ENCODE measurements at places on chromosomes 11 and 22.

- DNase-seq = no peak
These were observed 24.6 kb downstream of the ELF5 start for GRCh38 chr11:34488855-34489557.

DNA sequence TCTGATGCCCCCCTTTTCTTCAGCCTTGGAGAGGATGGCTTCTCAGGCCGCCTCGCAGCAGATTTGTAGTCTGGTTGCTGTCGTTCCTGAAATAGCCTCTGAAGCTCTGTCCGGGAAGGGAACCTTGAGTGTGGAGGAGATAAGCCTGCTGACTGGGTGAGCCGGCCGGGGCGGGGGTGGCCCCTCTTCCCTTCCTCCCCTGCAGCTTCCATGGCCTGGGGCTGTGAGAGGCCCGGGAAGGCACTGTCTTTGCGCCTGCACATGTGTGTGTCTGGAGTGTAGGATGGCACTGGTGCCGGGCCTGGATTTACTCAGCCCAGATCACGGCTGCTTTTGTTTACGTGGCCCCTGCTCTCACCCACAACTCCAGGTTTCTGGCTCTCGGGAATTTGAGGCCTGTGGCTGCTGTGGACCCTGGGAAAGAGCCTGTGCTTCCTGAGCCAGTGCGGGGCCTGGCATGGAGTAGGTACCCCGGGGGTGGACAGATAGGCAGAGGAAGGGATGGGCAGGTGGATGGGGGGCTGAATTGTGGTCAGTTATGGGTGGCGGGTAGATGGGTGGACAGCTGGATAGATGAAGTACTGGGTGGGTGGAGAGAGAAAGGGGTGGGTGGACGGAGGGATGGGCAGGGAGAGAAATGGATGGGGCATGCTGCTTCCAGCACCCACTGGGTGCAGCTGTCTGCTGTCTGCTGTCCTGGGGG is 16.6 kb downstream of the KCNQ1 start:
- no peak for DNase-seq

- DNase-seq = no peak
These were observed 1076.7 kb downstream of the BRD1 start for GRCh38 chr22:48750826-48751440.

GRCh38 chr11:6388748-6389147 is 1.5 kb upstream of the SMPD1 start:
- DNase-seq = no peak

DNA sequence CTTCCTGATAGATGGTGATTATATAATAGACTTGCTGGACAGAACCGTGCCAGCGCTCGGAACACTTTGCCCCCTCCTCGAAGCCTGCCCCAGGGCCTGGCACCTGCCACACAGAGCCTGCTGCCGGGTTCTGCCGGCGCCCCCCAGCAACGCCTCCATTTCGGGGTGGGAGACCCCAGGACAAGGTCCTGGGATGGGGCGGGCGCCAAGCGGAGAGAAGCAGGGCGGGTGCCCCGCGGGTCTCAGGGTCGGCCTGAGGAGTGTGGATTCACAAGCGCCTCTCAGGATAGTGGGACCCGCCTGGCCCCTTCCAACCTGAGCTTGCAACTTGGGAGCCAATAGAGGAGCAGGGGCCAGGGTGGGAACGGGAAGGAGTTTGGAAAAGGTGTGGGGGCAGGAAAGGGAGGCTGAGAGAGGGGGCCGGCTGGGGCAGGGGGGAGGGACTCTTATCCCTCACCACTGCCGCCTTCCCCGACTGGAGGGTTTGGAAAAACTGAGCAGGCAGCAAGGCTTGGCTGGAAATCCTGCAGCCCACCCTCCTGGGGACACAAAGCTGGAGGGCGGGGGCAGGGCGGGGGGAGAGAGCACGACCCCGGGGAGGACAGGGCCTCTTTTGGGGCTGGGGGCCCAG is 3.3 kb upstream of the BCL9L start:
- DNase-seq = no peak

DNA sequence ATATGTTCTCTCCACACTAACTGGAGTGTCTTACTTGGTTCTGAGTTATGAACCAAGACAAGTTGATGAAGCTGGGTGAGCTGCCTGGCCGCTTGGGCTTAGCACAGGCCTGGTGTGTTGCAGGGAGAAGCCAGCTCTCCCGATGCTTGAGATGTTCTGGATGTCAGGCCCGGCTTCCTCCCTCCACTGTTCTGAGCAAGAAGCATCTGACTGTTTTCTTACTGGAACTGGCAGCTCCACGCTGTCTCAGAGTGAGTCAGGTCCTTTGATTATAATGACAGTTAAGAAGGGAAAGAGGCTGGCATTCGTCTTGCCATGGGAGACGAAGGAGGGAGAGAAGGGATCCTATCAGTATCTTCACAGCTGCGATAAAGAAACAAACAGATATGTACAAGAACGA is 46.5 kb upstream of the CRTAM start:
- DNase-seq = no peak

DNA sequence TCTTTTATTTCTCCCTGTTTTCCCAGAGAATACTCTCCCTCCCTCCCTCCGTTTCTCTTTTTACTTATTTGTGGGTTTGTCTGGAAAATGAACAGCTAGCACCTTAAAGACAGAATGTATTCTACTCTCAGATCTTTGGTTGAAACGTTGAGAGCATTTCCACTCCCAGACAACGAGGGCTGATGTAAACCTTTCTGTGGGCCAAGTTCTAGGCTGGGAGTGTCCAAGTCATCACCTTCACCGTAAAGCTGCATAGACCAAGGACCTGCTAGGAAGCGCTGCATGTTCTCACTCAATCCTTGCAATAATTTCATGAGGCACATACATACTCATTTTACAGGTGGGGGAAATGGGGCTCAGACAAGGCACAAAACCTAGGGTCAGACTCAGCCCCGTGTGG is 32.4 kb downstream of the MYH9 start:
- no peak for DNase-seq

DNA sequence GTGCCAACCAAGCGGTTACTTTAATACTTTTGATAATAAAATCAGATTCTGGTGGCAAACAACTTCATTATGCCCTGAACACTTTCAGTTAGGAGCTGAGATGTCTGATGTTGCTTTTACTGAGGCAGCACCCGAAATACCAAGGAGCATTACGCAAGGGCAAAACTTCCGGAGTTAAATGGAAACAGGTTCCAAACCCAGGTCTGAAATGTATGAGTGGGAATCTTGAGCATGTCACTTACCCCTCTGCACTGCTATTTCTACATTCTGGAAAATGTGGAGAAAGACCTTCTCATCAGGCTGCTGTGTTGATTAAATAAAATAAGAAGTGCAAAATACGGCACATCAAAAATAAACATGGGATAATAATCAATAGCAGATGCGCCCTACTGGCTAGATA is 315.1 kb downstream of the LARGE1 start:
- no peak for DNase-seq

GRCh38 chr11:12175694-12176241 is 65.4 kb downstream of the MICAL2 start:
- DNase-seq = no peak

DNA sequence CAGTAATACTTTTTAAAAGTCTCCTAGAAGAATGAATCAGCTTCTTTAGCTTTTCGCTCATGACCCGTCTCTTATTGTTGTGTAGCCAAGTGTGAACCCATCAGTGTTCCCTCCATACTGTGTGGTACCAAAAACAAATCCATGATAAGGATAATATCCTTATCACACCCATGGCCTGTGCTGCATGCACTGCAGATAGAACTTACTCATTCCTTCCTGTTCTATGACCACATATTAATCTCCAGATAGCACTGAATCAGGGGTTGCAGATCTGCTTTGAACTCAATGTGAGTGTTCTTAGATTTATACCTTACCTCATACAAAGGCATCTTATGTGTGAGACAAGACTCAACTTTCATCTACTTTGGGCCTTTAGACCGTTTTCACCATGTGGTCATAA is 373.4 kb downstream of the JRKL start:
- DNase-seq = no peak

DNA sequence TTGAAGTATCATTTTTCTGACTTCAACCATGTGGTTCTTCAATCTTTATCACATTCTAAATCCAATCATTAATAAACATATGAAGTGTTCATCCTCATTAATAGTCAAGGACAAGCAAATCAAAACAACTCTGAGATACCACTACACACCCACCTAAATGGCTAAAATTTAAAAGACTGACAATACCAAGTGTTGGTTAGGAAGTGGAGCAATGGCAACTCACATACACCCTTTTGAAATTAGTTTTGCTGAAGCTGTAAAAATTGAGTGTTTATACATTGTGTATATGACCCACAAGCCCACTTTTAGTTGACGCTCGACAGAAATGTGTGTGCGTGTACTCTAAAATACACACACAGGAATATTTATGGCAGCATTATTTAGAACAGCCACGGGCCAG is 36.7 kb upstream of the LMO2 start:
- no peak for DNase-seq

DNA sequence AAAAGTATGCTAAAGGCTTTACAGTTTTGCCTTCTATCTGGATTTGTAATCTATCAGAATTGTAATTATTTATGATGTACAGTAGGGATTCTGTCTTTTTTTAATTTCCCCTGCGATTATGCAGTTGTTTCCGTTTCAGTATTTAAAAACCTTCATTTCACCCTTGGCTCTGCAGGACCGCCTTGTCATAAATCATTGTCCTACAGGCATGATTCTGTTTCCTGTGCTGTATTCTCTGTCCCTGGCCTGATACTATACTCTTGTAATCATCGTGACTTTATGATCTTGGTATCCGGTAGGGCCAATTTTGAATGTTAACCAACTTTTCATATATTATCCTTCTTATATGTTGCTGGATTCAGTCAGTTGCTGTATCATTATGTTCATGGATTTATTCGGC is 151.7 kb downstream of the ATXN10 start:
- DNase-seq = no peak

DNA sequence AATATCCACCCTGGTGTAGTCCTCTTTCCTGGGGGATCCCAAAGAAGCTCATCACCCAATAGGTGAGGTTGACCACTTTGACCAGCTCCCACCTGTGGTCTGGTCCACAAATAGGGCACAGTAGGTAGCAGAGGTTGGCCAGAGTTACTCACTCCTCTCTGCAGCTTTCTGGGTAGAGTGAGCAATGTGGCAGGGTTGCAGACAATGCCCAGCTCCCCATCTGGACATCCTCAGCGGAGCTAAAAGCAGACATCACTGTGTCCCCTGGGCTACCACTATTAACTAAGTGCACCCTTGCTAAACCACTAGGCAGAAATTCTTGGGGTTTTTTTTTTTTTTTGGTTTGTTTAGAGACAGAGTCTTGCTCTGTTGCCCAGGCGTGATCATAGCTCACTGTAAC is 48.4 kb upstream of the TP53I11 start:
- no peak for DNase-seq

- no peak for DNase-seq
These were observed 62.3 kb downstream of the PPFIBP2 start for GRCh38 chr11:7575841-7576725.

DNA sequence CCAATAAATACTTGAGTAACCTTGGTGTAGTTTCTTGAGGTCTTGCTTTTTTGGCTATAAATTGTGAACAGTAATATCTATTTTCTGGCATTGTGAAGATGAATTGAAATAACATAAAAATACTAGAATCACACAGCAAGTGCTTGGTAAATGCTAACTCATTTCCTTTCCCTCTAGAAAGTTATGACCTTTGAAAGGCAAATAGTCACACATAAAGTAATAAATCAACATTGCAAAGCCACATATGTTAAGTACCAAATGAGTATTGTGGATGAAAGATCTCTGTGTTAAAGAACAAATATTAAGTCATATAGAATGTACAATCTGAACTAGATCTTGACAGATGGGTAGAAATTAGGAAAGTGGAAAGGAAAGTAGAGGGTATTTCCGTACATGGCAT is 559.6 kb upstream of the CCDC90B start:
- no peak for DNase-seq

DNA sequence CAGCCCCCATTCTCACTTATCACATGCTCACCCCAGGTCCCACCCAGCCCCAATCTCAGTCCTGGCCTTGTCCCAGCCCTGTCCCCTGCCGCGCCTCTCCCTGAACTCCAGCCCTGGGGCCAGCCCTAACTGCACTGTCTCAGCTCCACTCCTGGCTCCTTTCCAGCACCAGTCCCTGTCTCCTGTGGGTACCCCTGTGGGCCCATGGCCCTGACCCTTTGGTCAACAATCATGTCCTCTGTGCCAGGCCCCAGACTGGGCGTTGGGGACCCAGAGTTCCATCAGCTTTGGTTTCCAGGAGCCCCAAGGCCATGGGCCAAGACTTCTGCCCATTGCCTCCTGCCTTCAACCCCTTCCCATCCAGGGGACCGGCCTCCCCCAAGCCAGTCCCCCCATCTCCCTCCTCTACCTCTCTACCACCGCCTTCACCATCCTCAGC is 757 bp downstream of the SPI1 start:
- DNase-seq = no peak

GRCh38 chr11:85076535-85077330 is 550.4 kb downstream of the DLG2 start:
- DNase-seq = no peak

GRCh38 chr22:27128461-27129085 is 471.2 kb downstream of the MIAT start:
- no peak for DNase-seq
